ENCODE measurements at places on chromosomes 1 and 21. TPM values are rescaled to one million over a fixed set of nuclear protein-coding genes. Genes with fewer than 3 reads are reported as not detected.

The S100A7A gene
- not detected for total RNA-seq

The CELA2B gene
- total RNA-seq = not detected

The DNAJC28 gene
- total RNA-seq = 2.1 TPM

The SPTA1 gene
- total RNA-seq = 0.50 TPM

The NBPF9 gene
- 24.2 TPM for total RNA-seq

The RRP1B gene
- total RNA-seq = 18.1 TPM

The RYR2 gene
- total RNA-seq = 4.8 TPM

The FAAP20 gene
- total RNA-seq = 50.9 TPM

The SPRR2F gene
- not detected for total RNA-seq

The VWA1 gene
- total RNA-seq = 58.7 TPM

The UBASH3A gene
- 1.2 TPM for total RNA-seq

The PLPPR4 gene
- 1.7 TPM for total RNA-seq

The DNASE2B gene
- 26.1 TPM for total RNA-seq

DNA sequence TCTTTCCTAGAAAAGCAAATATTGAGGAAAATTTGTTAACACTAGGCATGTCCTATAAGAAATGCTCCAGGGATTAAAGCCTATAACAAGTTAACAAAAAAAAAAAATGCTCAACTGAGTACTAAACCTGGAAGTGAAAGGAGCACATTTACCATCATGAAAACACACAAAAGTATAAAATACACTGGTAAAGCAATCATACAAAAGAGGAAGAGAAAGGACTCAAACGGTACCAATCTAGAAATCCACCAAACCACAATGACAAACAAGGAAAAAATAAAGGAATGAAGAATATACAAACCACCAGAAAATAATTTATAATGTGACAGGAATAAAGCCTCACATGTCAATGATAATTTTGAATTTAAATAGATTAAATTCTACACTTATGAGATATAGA lies 21.2 kb downstream of the CD1E start:
- no peaks in the 10 kb centered on the region for H3K4me1 ChIP-seq
- H3K27me3 ChIP-seq = no peaks in the 10 kb centered on the region
- H3K4me3 ChIP-seq = no peak overlapping the region
- no peak overlapping the region for H3K27ac ChIP-seq
- no peak for DNase-seq

- H3K4me3 ChIP-seq = no peak overlapping the region
- no peaks in the 10 kb centered on the region for H3K27me3 ChIP-seq
- no peaks in the 10 kb centered on the region for H3K36me3 ChIP-seq
- H3K4me1 ChIP-seq = no peaks in the 10 kb centered on the region
- H3K27ac ChIP-seq = no peak overlapping the region
Measured at GRCh38 chr1:41713557-41714327, 205.0 kb downstream of the HIVEP3 start.

GRCh38 chr1:163824490-163824889 lies 502.7 kb downstream of the NUF2 start:
- no peaks in the 10 kb centered on the region for H3K27me3 ChIP-seq
- H3K36me3 ChIP-seq = no peaks in the 10 kb centered on the region
- no peak overlapping the region for H3K27ac ChIP-seq
- H3K4me1 ChIP-seq = no peaks in the 10 kb centered on the region
- no peak overlapping the region for H3K4me3 ChIP-seq

GRCh38 chr1:213940947-213941346 lies 46.8 kb upstream of the PROX1 start:
- H3K27me3 ChIP-seq = no peaks in the 10 kb centered on the region
- H3K36me3 ChIP-seq = no peaks in the 10 kb centered on the region
- no peak overlapping the region for H3K27ac ChIP-seq
- H3K4me1 ChIP-seq = no peaks in the 10 kb centered on the region

- H3K27me3 ChIP-seq = no peaks in the 10 kb centered on the region
- no peaks in the 10 kb centered on the region for H3K4me1 ChIP-seq
- H3K4me3 ChIP-seq = no peak overlapping the region
Measured at GRCh38 chr1:112172294-112172882, 182.9 kb upstream of the KCND3 start.

DNA sequence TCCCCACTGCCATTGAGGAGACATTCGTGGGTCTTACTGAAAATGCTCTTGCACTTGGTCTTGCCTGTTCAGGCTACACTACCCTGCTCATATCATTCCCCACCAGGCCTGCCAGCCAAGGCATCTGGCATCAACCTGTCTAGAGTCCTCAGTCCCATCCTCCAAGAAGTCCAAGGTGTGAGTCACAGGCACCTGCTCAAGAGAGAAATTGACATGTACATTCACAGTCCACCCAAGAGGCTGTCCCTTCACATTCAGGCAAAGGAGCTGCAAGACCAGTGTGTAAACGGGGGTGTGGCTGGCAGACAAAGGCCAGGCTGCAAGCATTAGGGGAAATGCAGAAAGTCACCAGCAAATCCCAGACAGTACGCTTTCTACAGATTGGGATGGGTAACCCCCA lies 13.1 kb upstream of the PLA2G2C start:
- no peaks in the 10 kb centered on the region for H3K36me3 ChIP-seq
- peaks cover 3% of the 10 kb centered on the region for H3K27me3 ChIP-seq
- no peak for DNase-seq
- H3K4me1 ChIP-seq = peaks cover 7% of the 10 kb centered on the region
- H3K27ac ChIP-seq = no peak overlapping the region
- H3K4me3 ChIP-seq = no peak overlapping the region

DNA sequence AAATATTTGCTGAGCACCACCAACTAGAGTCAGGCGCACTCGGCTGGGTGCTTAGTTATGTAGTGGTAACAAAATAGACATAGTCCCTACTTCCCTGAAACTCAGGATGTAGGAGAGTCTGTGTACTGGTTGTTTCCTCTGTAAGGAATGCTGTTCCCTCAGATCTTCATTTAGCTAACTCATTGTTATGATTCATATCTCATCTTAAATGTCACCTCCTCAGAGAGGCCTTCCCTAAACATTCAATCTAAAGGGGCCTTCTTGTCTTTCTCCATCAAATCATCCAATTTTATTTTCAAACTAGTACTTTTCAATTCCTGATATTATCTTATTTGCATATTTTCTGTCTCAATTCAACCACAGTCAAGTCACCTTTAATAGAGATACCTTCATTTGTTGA lies 132.9 kb downstream of the PIK3R3 start:
- H3K36me3 ChIP-seq = no peaks in the 10 kb centered on the region
- no peak for DNase-seq
- H3K4me3 ChIP-seq = no peak overlapping the region
- H3K27ac ChIP-seq = no peak overlapping the region
- H3K27me3 ChIP-seq = no peaks in the 10 kb centered on the region

GRCh38 chr1:208433086-208433485 lies 188.9 kb upstream of the PLXNA2 start:
- H3K4me3 ChIP-seq = no peak overlapping the region
- no peak for DNase-seq
- no peak overlapping the region for H3K27ac ChIP-seq
- H3K27me3 ChIP-seq = no peaks in the 10 kb centered on the region
- H3K4me1 ChIP-seq = no peaks in the 10 kb centered on the region

GRCh38 chr1:212916481-212917133 lies 33.7 kb upstream of the VASH2 start:
- peak; percentile 83 for DNase-seq
- H3K27me3 ChIP-seq = no peaks in the 10 kb centered on the region
- no peak overlapping the region for H3K4me3 ChIP-seq

- peak within 1 kb of the TSS; percentile 73 for H3K4me3 ChIP-seq
- H3K27ac ChIP-seq = peak within 1 kb of the TSS; percentile 83
- peaks cover under 1% of the 10 kb centered on the region for H3K36me3 ChIP-seq
Measured at GRCh38 chr21:46183910-46184624, at the start of gene SPATC1L. SPATC1L (minus strand) TSS chr21:46184459; CDS start chr21:46182816, 1,643 bp downstream.

DNA sequence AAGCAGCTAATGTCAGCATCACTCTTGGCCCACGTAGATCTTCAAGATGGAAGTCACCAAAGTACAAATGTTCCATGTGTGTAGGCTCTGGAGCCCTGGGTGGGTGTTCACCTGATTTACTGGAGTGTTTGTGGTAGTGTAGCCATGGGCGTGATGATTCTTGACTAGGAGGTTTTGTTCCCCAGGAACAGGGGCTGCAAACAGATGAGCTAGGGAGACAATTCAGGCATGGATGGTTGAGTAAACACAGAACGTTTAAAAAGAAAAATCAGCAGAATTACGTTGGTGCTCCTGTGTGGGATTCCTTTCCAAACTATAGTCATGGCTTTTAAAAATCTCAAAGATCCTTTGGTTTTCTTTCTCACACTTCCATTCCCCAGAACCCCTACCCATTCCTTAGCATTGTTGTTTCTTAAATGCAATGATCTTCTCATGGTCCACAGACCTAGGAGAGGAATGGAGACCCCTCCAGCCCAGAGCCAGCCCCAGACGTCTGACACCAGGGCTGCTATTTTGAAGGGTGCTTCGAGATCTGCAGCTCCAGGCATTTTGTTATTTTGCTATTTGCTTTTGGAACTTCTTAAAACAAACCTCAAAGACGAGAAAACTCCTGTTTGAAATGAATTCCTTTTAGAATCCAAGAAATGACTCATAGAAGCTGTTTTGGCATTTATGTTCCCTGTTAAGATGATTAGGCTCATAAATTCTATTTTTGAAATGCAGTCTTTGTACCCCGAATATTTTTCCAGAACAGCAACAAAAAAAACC lies 115.1 kb downstream of the ETS2 start:
- no peak for DNase-seq
- no peaks in the 10 kb centered on the region for H3K36me3 ChIP-seq
- H3K27ac ChIP-seq = peak overlapping the region; percentile 56
- H3K4me3 ChIP-seq = no peak overlapping the region
- H3K4me1 ChIP-seq = peaks cover 15% of the 10 kb centered on the region

DNA sequence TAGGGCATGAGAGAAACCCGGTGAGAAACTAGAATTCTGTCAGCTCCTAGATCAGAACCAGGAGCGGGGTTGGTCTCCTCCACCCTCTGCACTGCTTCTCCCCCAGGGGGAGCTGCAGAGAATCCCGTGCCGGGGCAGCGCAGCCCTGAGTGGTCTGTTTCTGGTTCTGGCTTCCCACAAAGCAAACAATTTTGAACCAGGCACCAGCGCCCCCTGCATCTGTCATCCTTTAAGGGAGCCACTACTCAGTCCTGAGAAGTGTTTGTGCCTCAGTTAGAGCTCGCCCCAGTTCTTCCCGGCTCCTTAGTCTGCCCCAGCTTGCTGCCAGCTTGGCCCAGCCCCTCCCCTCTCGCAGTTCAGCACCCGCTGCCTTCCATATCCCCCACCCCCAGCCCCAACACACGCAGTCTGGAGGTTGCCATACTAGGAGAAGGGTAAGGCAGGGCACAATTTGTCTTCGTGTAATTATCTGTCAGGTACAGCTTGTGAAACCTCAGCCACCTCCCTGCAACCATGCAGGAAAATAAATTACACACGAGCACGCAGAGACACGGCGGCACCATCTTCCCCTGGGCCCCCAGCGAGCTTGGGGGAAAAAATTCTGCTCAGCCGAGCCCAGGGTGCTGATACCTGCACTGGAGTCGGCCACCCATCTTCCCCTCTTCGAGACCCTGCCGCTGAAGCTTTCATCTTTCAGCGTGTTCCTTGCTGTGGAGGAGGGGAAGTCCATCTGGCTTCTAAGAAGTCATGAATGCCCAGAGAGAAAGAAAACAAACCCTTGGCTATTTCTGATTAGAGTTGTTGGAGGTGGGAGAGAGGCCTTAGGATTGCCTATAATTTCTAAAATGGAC lies 62.6 kb upstream of the CD1D start:
- H3K27ac ChIP-seq = no peak overlapping the region
- H3K4me3 ChIP-seq = peak overlapping the region; percentile 16
- peaks cover 14% of the 10 kb centered on the region for H3K4me1 ChIP-seq
- no peak for DNase-seq

GRCh38 chr1:217527151-217527550 lies 103.7 kb downstream of the GPATCH2 start:
- no peaks in the 10 kb centered on the region for H3K36me3 ChIP-seq
- H3K27me3 ChIP-seq = no peaks in the 10 kb centered on the region
- H3K27ac ChIP-seq = no peak overlapping the region
- H3K4me3 ChIP-seq = no peak overlapping the region

DNA sequence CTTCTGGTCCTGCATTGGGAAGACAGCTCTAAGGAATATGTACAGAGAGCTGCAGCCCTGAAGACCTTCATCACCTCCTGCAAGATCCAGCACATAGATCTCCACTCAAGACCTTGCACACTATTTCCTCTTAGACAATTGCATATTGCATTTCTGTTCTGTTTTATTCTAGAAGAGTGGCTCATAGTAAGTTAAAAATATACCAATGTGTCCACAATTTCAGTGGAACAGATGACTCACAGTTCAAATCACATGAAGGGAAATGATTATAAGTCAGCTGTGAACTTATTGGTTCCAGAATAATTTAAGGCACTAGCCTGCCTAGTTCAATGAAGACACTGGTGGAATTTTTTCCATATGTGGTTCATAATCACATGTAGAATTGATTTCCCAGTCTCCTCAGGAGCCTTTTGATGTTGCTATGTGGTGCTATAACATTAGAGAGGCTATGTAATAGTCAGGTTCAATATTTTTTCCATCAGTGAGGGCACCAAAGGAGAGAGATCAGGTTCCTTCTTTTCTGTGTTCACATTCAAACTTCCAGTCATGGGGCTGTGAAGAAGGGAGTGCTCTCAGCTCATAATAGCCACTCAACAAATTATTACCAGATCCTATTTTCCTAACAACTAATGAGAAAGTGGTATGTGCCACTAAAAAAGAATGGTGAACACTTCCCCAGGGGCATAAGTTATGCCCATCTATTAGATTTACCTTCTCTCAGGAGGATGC lies 9.8 kb upstream of the AK5 start:
- no peaks in the 10 kb centered on the region for H3K36me3 ChIP-seq
- H3K27ac ChIP-seq = no peak overlapping the region
- no peak overlapping the region for H3K4me3 ChIP-seq
- peaks cover 4% of the 10 kb centered on the region for H3K27me3 ChIP-seq

- H3K4me3 ChIP-seq = no peak overlapping the region
- no peak for DNase-seq
- H3K4me1 ChIP-seq = no peaks in the 10 kb centered on the region
- H3K27me3 ChIP-seq = no peaks in the 10 kb centered on the region
- H3K36me3 ChIP-seq = no peaks in the 10 kb centered on the region
- no peak overlapping the region for H3K27ac ChIP-seq
Measured at GRCh38 chr1:55623311-55623710, 408.1 kb upstream of the USP24 start.

GRCh38 chr1:207282496-207283380 lies 38.7 kb upstream of the CD55 start:
- H3K27ac ChIP-seq = no peak overlapping the region
- no peak overlapping the region for H3K4me3 ChIP-seq
- H3K27me3 ChIP-seq = no peaks in the 10 kb centered on the region
- no peak for DNase-seq
- H3K36me3 ChIP-seq = no peaks in the 10 kb centered on the region
- H3K4me1 ChIP-seq = no peaks in the 10 kb centered on the region

GRCh38 chr1:198620951-198621824 lies 17.7 kb upstream of the PTPRC start:
- no peaks in the 10 kb centered on the region for H3K27me3 ChIP-seq
- H3K4me1 ChIP-seq = peaks cover 5% of the 10 kb centered on the region
- H3K36me3 ChIP-seq = no peaks in the 10 kb centered on the region
- peak overlapping the region; percentile 69 for H3K27ac ChIP-seq

DNA sequence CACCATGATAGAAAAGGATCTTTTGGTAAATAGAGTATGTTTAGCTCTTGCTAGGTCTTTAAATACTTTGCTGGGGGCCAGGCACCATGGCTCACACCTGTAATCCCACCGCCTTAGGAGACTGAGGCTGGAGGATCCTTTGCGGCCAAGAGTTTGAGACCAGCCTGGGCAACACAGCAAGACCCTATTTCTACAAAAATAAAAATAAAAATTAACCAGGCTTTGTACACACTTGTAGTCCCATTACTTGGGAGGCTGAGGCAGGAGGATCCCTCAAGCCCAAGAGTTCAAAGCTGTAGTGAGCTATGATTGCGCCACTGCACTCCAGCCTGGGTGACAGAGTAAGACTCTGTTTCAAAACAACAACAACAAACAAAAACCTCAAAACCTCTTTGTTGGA lies 1.1 kb upstream of the KCNE2 start:
- H3K4me1 ChIP-seq = peaks cover 7% of the 10 kb centered on the region
- no peak overlapping the region for H3K27ac ChIP-seq
- no peak for DNase-seq
- no peak overlapping the region for H3K4me3 ChIP-seq

All from lower lobe of right lung (tissue), 2 donors.